LNCaP clone FGC (cell line): ENCODE measurements at places on chromosomes 5 and 9.

DNA sequence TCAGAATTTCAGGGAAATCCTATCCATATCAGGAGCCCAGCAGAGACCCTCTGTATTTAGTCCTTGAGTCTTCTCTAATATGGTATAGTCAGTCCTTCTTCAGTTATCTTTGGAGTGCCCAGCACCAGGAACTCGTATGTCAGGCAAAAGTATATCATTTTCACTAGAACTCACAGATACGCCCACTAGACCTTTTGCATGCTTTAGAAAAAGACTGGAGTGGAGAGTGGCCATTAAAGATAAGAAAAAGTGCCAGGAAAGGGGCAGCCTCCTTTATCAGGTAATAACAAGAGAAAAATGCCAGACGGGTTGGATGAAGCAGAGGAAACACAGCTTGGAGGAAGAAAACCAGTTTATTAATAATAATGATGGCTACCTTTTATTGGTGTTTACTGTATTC lies 63.5 kb downstream of the GPR21 start:
- DNase-seq = no peak

DNA sequence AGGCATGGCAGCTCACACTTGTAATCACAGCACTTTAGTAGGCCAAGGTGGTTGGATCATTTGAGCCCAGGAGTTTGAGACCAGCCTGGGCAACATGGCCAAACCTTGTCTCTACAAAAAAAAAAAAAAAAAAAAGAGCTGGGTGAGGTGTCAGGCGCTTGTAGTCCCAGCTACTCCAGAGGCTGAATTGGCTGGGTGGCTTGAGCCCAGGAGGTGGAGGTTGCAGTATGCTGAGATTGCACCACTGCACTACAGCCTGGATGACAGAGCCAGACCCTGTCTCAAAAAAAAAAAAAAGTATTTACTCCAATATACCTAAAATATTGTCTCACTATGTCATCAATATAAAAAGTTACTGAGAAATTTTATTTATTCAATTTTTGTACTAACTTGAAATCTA lies 2.8 kb downstream of the SCAI start:
- no peak for DNase-seq

DNA sequence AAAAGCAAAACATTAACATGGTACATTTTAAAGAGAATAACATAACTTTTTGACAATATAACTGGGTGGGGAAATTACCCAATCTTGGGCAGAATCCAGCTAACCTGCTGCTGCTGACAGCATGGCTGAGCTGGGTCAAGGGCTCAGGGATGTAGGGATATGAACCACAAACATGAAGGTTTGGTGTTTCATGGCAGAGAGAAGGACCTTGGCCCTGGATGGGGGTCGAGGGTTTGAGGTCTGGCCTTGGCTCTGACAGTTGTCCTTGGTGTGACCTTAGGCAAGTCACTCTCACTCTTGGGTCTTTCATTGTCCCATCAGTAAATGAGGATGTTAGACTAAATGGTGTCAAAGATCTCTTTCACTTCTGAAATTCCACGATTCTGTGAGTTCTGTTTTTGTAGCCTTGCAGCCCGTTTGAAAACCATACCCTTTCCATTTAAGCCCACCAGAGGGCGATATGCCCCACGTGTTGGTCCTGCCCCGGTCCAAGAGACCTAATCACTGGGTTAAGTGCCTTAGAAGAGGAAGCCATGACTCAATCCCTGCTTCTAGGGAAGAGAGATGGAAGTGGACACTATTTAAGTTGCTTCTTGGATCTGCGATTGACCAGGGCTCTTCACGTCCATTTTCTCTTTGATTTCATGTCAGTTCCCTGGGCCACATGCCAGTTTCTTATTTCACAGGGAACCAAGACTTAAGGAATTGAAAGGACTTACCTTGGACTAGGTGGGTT lies 56.8 kb upstream of the TEX48 start:
- DNase-seq = peak; percentile 56

GRCh38 chr9:137308057-137308619 lies 6.1 kb upstream of the NRARP start:
- DNase-seq = no peak

DNA sequence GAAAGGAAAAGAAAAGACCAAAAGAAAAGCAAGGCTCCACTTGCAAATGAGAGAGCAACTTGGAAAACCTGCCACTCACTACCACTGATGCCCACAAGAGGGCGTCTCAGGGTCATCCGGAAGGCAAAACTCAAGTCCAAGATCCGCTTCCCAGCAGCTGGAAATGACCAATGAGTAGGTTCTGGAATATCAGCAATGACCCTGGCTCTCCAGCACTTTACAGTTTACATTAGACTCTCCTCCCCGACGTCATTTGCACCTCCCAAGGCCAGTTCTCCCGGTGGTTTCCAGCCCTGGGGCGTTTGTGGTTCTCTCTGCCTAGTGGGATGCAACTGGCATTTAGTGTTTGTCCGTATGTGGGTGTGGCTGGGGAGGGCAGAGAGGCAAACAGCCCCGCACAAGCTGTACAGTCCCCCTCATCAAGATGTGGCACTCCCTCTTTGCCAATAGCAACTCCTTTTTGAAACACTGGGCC lies 193.8 kb upstream of the ZNF618 start:
- DNase-seq = peak; percentile 77

DNA sequence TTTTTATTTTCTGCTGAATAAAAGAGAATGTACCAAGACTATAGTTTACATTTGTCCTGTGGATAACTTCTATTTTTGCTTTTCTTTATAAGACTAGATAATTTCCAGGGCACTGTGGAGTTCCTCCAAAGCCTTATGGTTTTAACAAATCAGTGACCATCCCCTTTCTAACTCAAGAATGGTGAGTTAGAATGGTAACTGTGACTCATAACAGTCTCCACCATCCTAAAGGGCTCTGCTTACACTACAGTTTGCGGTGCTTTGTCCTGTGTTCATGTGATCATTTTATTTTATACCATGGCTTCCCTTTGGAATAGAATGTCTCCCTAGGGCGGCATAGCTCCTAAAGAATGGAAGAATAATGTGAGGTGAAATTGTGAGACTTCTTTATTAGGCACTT lies 30.2 kb downstream of the WDR36 start:
- DNase-seq = no peak

DNA sequence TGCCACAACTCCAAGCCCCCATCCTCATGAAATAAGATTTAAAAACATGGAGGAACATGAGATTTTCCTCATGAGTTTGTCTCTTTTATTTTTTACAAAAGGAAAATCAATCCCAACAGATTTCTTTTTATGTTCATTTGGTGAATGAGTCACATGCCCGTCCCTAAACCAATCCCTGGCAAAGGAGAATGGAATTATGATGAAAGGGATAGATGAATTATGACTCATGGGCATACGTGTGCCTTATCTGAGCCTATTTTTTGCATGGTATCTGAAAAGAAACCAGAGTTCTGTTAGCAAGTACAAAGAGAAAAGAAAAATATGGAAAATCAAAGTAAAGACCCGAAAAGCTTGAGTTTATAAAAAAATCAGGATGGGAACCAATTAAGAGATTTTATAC lies 267.5 kb upstream of the TMEM161B start:
- no peak for DNase-seq

GRCh38 chr9:35738186-35738585 lies 5.7 kb downstream of the CREB3 start:
- no peak for DNase-seq

GRCh38 chr5:67315082-67315989 lies 118.7 kb upstream of the CD180 start:
- DNase-seq = no peak

GRCh38 chr5:63953217-63953616 lies 9.0 kb downstream of the HTR1A start:
- no peak for DNase-seq

GRCh38 chr9:2341126-2341525 lies 280.5 kb upstream of the VLDLR start:
- DNase-seq = peak; percentile 54

GRCh38 chr5:1110307-1111240 lies 1.3 kb downstream of the SLC12A7 start:
- DNase-seq = no peak

GRCh38 chr9:97852399-97853055 lies 499 bp upstream of the FOXE1 start:
- no peak for DNase-seq

DNA sequence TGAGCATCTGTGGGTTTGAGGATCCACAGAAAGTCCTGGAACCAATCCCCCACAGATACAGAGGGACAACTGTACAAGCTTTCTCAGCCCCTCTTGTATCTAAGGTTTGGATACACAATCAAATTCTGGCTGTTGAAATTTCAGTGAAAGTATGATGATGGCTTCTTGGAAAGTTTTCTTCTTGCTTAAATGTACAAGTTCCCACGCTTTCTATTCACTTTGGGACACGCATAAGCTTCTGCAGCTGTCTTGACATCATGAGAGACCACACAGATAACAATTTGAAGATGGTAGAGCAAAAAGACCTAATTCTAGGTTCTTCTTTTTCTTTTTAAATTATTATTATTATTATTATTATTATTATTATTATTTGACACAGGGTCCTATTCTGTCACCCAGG lies 31.6 kb upstream of the ARL15 start:
- no peak for DNase-seq

- DNase-seq = no peak
Observed at GRCh38 chr9:110408598-110408997, 70.9 kb upstream of the TXNDC8 start.

DNA sequence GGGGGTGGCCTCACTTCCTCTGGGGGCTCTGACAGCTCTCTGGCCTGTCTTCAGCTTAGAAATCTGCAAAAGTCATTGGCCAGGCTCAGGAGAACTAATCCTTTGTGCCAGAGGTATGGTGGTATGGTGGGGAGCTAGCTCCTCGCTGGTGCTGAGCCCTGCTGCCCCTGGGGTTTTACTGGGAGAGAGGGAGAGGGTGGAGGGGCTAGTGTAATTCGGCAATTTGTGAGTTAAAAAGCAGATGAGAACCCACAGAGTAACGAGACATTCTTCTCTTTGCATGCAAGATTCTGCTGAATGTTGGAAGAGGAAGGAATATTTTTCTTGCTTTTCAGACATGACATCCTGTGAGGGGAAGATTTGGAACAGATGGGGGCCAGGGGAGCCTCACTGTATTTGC lies 65.5 kb upstream of the SPRY4 start:
- DNase-seq = no peak

DNA sequence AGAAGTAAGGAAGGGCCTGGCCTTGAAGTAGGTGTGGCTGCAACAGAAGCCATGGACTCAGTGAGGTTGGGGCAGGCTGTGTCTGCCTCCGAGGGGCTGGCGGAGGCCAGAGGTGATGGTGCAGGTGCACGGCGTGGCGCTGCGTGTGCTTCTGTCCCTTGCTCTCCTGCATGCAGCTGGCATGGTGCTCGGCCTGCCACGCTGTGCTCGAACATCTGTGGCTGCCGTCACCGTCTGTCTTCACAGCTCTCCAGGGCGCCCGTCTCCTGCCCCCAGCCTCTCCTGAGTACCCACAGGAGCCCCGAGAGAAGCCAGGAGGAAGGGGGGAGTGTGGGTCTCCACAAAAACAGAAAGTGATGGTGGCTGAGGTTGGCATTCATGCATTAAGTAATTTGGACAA lies 193.7 kb downstream of the CACNA1B start:
- DNase-seq = no peak

- DNase-seq = no peak
Observed at GRCh38 chr5:14882658-14883580, 11.3 kb upstream of the ANKH start.

GRCh38 chr9:81614335-81614734 lies 75.0 kb downstream of the TLE1 start:
- no peak for DNase-seq

- DNase-seq = no peak
Observed at GRCh38 chr9:16986556-16986955, 116.1 kb upstream of the BNC2 start.

GRCh38 chr5:34555699-34556508 lies 100.2 kb upstream of the RAI14 start:
- no peak for DNase-seq

GRCh38 chr9:79559495-79560181 lies 12.1 kb upstream of the TLE4 start:
- no peak for DNase-seq

- DNase-seq = peak; percentile 28
Observed at GRCh38 chr5:110727025-110727314, 499 bp upstream of the TMEM232 start.

- DNase-seq = no peak
Observed at GRCh38 chr9:99181206-99181605, 40.5 kb downstream of the ALG2 start.
